Left colon (tissue), 2 donors: ENCODE measurements at places on chromosomes 3 and 15. TPM values are rescaled to one million over a fixed set of nuclear protein-coding genes. Genes with fewer than 3 reads are reported as not detected.
A peak's percentile ranks its signal among the peaks of the same experiment; 100 is the strongest.

The DNAH1 gene
- total RNA-seq: 14.1 TPM

The SSUH2 gene
- 1.6 TPM for total RNA-seq

The ASB14 gene
- total RNA-seq: not detected

DNA sequence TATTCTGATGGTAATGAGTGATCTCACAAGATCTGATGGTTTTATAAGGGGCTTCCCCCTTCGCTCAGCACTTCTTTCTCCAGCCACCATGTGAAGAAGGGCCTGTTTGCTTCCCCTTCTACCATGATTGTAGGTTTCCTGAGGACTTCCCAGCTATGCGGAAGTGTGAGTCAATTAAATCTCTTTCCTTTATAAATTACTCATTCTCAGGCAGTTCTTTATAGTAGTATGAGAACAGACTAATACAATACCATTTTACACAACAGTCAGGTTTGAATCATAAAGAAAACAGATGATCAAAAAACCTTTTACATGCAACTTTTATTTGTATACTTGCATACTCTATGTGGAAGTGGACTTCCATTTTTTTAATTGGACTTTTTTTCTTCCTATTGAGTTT lies 46.7 kb upstream of the CBLB start:
- DNase-seq: no peak

DNA sequence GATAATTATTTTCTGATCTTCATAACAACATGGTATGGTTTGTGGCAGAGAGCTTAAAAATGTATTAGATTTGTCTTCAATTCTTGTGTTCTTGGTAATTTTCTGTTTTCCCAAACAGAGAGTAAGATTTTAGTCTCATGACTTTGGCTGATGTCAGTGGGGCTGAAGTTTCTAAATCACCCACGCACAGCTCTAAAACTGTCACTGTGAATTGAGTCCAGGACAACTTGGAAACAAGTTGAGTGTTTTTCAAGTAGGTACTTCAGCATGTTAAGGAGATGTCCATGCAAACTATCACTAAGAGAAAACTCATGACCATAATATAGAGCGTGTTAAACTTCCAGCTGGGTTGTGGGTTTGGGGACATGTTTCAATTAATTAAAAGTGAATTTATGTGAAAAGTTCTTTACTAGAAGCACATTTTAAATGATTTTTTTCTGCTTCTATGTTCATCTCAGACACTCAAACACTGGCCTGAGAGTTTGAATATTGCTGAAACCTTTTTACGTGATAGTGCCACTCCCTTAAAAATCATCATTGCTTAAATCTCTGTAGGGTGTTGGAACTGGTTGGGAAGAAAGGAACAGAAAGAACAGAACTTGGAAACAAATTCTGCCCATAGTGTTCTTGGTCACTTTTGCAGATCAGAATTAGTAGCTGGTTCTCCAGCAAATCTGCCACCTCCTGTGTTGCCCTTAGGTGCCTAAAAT lies 89.8 kb downstream of the KLHL25 start:
- DNase-seq: no peak

- DNase-seq: no peak
Observed at GRCh38 chr15:70320482-70320881, 222.8 kb upstream of the TLE3 start.

DNA sequence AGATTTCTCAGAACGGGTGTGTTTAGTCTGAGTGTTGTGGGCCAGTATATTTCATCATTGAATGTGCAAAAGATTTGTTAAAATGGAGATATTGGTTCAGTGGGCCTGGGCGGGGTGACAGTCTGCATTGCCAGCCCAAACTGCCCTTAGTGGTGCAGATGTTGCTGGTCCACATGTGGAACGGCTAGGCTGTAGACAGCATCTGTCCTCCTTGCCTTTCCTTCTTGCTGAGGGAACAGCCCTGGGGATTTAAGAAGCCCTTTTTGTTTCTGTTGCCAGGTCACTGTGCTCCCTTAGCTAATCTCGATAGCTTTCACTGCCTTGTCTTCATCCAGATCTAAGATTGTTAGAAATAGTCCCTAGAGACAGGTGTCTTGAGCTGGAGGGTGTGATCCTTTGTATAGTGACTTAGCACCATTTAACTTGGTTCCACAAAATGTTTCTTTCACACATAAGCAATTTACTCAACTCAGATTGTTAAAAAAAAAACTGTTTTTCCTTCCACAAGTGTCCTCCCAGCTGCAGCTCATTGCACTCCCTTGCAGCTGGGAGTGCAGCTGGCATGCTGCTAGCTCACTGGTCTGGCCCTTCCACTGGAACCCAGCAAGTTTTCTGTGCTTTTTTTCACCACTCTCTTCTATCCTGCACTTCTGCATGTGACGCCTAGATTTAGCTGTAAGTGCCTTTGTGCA lies 37.5 kb downstream of the GAP43 start:
- DNase-seq: no peak

DNA sequence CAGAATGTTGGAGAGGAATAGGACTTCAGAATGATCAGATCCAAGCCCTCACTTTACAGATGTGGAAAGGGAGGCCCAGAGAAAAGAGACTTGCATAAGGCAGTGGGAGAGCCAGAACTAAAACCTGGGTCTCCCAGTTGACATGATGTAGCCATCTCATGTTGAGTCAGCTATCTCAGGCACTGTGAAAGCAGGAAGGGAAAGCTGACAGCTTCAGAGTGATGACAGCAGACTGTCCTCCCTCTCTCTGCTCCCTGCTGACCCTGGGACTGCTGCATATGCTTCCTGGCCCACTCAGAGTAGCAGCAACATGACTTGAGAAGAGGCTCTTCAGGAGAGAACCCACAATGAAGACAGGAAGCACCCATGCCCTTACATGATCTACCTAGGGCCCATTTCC lies 14.7 kb downstream of the FHIT start:
- DNase-seq: no peak

DNA sequence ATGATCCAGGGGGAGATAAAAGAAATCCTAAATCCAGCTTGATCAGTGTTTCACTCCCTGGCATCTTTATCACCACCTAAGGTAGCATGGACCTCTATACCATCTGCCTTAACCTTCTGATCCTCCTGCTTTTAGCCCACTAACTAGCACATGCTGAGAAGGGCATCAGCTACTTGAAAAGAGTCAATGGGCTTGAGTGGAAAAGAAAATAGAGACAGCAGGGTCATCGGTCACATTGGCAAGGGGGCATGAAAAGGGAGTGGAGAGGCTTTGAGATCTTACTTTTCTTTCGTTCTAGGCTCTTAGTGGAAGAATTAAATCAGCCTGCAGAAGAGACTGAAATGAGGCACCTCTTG lies 239 bp upstream of the ZFYVE19 start:
- DNase-seq: no peak

- DNase-seq: no peak
Observed at GRCh38 chr15:100670505-100671021, 68.2 kb downstream of the ASB7 start.

GRCh38 chr3:67947808-67948508 lies 293.5 kb upstream of the SUCLG2 start:
- DNase-seq: peak; percentile 4

DNA sequence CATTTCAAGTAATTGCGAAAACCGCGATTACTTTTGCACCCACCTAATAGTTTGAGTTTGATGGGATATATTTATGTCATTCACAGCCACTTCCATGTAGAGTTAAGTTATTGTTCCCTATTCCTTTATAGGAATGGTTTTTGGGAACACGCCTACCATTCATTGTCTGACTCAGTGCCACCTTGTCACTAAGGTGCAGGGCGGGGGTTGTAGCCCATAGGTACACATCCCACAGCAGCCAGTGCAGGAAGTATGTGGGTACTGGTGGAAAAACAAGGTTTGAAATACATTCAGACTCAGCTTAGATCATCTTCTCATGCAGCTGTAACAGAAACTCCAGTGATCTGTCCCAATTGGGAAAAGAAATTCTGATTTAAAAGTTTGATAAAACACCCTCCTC lies 48.2 kb upstream of the CFAP161 start:
- no peak for DNase-seq

DNA sequence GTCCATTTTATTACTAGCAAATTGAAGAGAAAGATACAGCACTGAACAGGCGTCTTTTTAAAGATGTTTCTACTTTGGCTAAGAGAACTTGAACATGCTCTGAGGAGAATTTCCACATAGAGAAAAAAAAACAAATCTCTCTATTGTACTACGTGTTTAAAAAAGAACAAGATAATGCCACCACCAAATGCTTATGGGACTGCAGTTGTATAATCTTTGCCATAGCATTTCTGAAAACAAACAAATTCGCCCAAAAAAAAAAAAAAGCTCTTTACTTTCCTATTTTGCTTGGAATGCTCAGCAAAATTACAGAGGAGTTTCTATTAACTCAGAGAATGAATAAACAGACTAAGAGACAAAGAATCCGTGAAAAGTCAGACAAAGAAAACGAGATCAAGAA lies 114.2 kb downstream of the CNTN3 start:
- DNase-seq: no peak

GRCh38 chr3:179018808-179019207 lies 52.8 kb downstream of the ZMAT3 start:
- no peak for DNase-seq

GRCh38 chr15:68565726-68566125 lies 13.1 kb upstream of the CORO2B start:
- no peak for DNase-seq

- DNase-seq: no peak
Observed at GRCh38 chr15:60510006-60510405, 31.1 kb upstream of the ICE2 start.

DNA sequence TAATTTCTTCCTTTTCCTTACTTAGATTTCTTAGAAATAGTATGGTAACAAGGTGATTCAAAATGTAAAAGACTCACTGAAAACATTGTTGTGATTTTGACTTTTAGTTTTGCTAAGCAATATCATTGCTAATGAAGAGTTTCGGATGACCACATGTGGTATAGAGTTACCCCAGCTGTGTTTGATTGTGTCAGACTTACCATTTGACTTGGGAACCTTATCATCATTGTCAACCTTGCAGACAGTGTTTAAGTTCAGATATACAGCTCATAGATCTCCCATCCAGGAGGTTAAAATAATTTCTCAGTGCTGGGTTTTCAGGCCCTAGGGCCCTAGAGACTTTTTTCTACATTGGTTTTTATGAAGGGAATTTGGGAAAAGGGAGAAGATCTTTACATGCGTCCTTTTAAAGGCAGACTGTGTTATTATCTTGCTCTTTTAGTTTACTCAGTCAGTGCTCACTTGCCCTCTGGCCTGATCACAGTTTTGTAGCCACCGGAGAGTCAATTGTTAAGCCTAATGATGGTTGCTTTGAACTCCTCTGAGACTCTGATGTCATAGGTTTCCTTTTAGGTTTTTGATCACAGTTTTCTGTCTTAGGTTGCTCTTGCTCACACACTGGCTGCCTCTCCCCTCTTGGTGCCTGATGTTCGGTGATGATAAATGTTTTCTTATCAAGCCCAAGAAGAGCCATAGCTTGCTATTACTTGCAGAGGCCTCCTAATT lies 133.5 kb upstream of the ZPLD1 start:
- no peak for DNase-seq

GRCh38 chr15:40047415-40048210 lies 8.6 kb upstream of the SRP14 start:
- DNase-seq: peak; percentile 71

DNA sequence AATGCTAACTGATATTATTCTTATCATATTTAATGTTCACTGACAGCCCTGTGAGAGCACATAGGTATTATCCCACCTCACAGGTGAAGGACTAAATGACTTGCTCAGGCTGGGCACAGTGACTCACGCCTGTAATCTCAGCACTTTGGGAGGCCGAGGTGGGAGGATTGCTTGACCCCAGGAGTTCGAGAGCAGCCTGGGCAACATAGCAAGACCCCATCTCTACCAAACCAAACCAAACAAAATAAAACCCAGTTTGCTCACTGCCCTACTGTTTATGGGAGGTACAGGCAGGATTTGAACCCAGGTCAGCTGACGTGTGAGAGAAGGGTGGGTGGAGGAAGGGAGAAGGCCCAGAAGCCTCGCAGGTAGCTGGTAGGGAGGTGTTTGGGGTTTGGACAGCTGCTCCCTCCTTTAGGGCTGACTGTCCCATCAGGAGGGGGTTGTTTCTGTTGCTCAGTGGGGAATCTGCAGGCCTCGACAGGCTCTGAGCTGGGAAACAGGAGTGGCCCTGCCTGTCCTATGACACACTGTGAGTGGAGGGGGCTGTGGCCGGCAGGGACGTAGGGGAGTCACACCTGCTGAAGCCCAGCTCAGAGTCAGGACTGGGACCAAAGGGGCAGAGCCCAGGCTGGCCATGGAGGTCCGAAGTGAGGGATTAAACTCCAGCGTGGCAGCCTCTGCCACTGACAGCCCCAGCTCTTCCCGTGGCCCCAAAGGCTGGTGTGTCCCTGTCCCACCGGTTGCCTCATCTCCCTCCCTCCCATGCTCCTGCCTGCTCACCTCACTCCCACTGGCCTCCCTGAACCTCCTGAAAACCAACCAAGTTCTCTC lies 25.3 kb downstream of the BHLHE40 start:
- DNase-seq: no peak

DNA sequence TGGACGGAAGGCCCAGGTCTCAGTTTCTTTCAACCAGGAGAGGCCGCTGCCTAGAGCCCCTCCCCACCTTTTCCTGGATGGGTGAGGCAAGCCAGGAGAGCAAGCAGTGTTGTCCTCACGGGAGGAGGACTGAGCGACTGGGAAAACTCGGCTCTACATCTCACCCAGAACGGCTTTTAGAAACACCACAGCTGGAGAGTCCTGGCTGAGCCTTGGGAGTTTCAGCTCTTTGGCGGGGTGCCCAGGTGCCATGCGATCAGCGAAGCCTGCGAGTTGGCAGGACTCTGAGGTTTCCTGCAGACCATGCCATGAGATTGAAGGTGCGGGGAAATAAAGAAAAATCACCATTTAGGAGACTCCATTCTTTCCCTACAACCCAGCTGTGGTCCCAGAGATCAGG lies 26.0 kb downstream of the PPCDC start:
- peak; percentile 55 for DNase-seq

DNA sequence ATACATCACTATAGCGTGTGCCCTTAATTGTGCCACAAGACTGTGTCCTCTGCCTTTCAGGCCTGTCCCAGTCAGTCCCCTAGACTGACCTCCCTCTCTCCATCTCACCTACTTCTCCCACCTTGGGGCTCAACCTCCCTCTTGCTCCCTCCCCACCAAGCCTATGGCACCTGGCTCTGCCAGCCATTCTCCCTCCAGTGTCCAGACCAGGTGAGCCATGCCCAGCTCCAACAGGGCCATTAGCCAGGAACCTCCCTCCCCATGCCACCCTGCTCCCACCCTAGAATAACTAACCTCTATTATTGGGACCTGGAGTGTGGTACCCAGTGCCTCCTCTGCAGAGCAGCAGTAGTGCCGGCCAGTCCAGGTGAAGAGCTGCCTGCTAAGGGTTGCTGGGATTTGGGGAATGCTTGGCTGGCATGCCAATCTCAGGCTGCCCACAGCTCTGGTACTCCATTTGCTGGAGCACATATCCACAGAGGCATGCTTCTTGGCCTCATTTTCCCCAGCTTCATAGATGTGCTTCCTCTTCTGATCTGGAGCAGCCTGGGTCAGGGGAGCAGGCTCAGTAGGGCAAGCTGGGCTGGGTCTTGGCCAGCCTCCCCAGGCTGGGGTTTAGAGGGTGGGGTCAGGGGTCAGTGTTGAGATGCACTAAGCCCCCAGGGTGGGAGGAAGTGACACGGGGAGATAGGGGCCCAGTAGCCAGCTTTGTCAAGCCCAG lies 38.8 kb downstream of the SAXO2 start:
- no peak for DNase-seq
